ELF-1 (cell line): ENCODE measurements at places on chromosomes 1 and 21.
A peak's percentile ranks its signal among the peaks of the same experiment; 100 is the strongest.

- no peak for DNase-seq
Observed at GRCh38 chr1:61142726-61143500, 60.6 kb downstream of the NFIA start.

DNA sequence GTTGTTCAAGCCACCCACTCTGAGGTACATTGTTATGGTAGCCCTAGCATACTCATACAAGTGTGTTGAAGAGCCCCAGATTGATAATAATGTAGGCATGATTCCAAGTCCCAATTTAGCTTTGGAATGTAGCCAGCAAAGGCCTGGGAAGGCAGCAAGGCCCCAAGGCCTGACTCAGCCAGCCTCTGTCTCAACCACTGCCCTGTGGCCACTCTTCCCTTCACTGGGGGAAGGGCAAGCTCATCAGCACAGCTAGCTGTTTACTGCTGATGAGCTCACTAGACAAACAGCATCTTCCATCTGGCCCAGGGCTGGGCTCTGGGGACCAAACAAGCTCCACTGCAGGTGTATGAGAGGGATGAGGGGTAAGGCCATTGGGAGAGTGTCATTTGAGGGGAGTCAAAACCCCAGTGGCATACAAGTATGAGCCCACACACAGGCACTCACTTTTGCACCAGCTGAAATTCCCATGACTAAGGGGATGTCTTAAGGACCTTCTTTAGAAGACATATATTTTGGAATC, 2.2 kb upstream of the IRF6 start:
- peak; percentile 78 for DNase-seq

- DNase-seq, result peak; percentile 27
Observed at GRCh38 chr1:77126307-77126706, 92.9 kb downstream of the PIGK start.

DNA sequence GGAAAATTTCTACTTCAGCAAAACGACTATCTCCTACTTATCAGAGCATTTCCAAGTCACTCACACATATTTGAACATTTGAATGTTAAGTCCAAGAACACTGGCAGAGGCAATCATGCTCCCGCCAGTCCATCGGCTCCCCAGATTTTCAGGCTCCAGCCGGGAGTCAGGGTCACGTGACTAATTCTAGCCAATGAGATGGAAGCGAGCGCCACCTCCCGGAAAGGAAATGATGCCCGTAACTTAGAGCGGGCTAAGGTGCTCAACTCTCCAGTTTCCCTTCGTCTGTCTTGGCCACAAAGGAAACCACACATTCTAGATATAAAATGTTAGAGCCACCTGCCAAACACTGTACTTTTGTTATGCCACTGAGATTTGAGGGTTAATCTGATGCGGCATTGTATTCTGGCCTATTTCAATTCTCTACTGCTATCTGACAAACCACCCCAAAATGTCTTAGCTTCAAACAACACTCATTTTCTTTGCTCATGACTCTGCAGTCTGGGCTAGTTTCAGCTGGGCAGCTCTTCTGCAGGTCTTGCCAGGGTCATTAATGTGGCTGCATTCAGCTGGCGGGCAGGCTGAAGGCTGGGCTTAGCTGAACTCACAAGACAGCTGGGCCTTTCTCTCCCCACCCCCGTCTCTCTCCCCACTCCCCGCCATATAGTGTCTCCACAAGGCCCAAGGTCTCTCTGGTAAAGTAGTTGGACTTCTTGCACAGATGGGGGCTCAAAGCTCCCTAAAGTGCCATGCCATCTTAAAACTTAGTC, 16.5 kb upstream of the LHX4 start:
- DNase-seq, result peak; percentile 52

GRCh38 chr1:233722212-233722979, 108.5 kb downstream of the KCNK1 start:
- DNase-seq, result no peak

DNA sequence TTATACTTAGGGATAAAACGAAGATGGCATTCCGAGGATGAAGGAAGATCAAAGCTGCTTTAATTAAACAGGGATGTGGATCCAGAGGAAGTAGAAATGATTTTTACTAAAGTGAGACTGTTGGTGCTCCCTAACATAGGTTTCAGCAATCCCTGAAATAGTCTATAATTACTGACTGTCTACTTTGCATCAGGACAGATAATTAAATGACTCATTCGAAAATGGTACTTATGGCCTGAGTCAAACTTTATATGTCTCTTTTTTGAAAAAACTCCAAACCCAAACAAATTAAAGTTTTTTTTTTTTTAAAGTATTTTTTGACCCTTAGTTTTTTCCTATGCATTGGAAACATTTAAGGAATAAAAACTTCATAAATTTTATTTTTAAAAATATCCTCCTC, 90.3 kb downstream of the LYST start:
- DNase-seq, result no peak

DNA sequence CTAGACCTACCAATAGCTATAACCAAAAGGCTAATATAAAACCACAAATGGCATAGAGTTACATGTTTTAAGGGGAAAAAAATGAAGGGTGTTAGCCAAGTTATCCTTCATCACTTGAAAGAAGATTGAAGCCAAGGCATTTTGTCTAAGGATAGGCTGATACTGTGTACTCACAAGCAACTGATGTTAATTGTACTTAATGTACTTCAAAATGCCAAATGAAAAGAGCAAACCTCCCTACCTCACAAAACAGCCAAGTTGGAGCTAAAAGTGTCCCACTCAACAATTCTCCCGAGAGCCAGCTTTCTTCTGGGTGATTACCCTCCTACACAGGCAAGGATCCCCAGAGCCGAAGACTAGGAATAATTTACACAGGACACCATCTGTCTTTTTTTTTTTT, 4.4 kb upstream of the IGSF3 start:
- DNase-seq, result no peak
